ENCODE measurements at places on chromosomes 13 and 19. TPM values are rescaled to one million over a fixed set of nuclear protein-coding genes. Genes with fewer than 3 reads are reported as not detected.

DNA sequence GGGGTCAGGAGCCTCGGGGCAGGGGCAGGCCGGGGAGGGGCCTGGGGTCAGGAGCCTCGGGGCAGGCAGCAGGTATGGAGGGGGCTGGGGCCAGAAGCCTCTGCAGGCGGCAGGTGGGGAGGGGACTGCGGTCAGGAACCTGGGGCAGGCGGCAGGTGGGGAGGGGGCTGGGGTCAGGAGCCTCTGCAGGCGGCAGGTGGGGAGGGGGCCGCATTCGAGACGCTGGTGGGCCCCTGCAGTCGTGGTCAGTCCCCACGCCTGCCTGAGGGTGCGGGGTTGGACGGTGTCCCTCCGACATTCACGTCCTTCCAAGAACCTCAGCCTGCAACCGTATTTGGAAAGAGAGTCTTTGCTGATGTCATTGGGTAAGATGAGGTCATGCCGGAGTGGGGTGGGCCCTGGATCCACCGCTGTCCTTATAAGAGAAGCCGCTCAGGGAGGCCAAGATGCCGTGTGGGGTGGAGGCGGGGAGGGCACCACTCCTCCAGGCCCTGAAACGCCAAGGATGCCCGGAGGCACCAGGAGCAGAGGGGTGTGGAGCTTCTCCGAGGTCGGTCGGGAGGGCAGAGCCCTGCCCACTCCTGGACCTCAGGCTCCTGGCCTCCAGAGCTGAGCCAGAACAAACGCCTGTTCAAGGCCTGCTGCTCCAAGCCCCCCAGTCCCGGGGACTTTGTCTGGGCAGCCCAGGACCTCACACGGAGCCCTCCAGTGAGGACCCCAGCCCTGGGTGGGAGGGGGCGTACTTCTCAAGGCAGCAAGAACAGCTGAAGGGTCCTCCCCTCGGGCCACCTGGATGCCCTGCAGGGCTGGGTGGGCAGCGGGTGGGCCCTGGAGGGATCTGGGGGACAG lies 30.1 kb downstream of the PIP5K1C start:
- DNase-seq = no peak

DNA sequence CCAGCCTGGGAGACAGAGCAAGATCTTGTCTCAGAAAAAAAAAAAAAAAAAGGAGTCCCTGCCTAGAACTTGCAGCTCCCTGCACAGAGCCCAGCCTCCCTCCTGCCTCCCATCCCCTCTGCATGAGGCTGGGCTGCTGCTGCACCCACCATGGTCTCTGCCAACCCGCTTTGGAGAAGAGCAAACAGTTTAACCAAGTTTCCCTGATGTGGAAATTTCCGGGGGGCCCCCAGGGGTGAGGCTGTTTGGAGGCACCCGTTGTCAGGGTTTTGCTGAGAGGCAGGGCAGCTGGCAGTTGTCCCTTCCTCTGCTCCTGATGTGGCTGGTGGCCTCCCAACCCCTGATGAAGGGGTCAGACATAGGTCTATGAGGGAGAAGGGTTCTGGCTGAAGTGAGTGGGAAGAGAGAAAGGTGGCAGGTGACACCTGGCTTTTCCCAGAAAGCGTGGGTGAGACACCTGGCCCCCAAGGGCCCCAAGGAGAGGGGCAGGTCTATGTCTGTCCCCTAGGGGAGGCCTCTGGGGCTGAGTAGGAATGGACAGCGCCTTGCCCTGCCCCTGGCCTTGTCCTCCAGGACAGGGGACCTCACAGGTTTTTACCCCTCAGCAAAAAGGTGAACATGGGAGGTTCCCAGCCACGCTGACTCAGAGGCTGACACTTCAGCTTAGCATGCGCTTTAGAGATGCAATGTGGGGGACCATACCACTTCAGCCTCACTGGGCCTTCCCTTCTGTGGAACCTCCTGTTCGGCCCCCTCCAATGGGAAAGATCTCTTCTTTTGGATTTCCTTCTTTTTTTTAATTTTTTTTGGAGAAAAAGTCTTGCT lies 5.5 kb downstream of the LRP3 start:
- no peak for DNase-seq

GRCh38 chr13:33367926-33368325 lies 82.4 kb upstream of the STARD13 start:
- DNase-seq = no peak

GRCh38 chr13:65826657-65827056 lies 1403.5 kb downstream of the PCDH9 start:
- DNase-seq = no peak

Gene MTIF3
- 46.8 TPM for total RNA-seq

GRCh38 chr19:17266589-17266974 lies 661 bp upstream of the BABAM1 start:
- no peak for DNase-seq

DNA sequence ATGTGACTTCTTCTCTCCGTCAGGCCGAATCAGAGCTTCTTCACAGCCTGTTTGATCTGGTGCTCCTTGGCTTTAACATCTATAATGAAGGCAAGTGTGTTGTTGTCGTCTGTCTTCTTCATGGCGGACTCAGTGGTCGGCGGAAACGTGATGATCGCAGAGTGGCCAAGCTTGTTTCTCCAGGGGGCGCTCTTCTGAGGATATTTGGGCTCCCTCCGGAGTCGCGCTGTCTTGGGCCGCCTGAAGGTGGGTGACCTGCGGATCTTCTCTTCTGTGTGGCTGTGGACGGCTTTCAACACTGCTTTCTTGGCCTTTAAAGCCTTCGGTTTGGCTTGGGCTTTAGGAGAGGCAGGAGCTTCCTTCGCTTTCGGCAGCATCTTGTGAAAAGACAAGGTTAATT lies 9.8 kb downstream of the TPRX1 start:
- DNase-seq = no peak

Gene BEST2
- total RNA-seq = not detected

GRCh38 chr13:89748716-89749115 lies 1598.8 kb upstream of the MIR17HG start:
- no peak for DNase-seq

GRCh38 chr13:65155861-65156260 lies 2074.3 kb downstream of the PCDH9 start:
- no peak for DNase-seq

Gene OR7A5
- not detected for total RNA-seq

DNA sequence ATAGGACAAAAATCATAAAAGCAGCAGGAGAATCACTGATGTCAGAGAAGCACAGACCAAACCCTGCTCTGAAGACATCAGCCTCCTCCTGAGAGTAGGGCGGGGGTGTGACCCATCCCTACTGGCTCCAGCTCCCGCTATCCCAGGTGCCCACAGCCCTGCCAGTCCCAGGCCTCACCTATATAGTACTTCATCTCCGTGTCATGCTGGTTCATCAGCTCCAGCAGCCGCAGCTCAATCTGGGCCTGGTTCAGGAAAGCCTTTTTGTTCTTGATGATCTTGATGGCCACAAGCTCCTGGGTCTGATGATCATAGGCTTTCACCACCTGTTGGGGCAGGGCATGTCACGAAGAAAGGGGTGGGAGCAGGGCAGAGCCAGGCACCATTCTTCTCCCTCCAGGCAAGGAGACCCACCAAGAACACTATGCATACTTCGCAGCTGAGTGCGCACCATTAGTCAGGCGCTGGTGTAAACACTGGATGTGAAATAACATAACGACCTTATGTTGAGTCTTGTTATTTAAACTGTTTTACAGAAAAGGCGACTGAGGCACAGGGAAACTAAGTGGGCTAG lies 4.2 kb downstream of the DYRK1B start:
- no peak for DNase-seq

DNA sequence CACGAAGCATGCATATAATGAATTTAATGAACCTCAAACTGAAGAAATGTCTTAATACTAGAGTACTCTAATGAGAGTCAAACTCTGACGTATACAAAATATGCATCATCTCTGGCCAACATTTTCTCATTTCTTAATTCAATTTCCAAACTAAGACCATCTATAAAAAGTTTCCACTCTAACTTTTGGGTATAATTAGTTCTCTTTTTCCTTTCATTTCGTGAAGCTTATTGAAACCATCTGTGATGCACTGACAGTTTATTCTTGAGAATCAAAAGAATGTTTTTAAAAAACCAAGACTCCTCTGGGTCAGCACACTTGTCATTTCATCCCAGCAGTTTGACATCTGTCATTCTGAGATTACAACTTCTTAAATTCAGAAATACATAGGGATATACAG lies 90.0 kb downstream of the CAB39L start:
- no peak for DNase-seq

DNA sequence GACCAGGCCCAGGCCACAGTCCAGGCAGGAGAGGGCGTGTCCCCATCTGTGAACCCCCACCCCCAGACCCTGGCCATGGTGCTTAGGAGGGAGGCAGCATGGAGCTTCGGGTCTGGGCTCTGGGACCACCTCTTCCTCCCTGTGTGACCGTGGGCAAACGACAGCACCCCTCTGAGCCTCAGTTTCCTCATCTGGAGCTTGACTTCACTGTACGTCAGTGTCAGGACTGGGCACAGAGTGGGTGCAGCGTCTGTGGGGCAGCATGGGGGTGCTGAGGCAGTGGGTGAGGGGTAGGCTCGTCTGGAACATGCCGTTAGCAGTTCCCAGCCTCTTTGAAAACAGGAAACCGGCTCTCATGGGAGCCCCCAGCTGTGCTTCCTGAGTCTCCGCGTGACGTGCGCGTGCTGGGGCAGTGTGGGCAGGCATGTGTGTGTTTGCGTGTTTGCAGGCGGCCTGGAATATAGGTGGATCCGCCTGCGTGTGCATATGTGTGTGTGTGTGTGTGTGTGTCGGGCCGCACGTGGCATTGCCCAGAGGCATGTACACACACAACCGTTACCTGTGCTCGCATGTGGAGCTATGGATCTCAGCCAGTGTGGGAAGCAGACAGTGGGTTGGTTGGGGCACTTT lies 15.8 kb downstream of the ARRDC2 start:
- peak; percentile 95 for DNase-seq

Gene IQCN
- total RNA-seq = 8.5 TPM

Data from spleen (tissue), 13 donors.